ENCODE measurements at places on chromosomes 7 and 10.

GRCh38 chr10:22665329-22665728, 49.0 kb downstream of the PIP4K2A start:
- DNase-seq: no peak

DNA sequence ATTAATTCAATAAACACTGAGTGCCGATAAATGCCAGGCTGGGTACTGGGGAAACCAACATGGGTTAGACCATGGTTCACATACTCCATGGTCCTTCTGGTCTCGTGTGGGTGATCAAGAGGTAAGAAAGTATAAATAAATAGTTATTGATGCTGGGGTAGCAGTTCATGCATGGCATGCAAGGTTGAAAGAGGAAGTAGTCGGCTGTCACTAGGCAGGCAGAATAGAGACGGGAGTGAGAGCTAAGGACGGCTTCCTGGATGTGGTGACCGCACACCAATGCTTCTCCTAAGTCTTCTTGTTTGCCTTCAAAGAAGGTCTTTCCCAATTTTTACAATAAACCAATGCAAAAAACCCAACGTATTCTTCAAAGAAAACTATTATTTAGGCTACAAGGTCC, 208.6 kb downstream of the ADAM12 start:
- no peak for DNase-seq

DNA sequence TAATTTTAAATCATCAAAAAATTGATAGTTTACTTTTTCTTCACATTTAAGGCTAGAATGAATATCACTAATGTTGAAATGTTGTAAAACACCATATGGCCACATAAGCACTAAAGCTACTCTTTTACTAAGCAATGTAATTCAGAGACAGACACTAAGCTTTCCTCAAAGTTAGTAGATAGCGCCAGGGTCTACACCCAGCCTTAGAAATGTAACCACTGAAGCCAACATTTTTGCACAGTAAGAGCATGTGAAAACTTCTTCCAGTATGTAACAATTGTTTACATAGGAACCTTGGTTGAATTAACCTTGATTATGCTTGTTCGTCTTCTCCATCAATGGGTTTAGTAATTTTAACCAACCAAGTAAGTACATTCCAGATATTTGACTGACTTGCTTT, 28.4 kb upstream of the PRKG1 start:
- no peak for DNase-seq

DNA sequence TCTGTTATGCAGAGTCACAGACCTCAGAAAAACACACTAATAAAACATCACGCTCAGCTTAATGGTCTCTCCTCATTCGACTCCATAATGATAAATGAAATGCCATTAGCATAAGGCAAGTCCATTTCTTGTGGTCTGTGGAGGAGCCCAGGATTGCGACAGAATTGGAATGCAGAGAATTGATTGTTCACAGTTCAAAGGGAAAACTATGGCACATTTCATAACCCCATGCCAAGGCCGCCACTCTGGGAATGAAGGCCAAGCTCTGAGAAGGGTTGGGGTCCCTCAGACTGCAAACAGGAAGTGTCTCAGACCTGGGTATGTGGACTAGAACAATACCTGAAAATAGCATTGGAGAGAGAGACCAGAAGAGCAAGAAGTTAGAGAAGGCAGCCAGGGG, 398.9 kb downstream of the ADRA2A start:
- no peak for DNase-seq

DNA sequence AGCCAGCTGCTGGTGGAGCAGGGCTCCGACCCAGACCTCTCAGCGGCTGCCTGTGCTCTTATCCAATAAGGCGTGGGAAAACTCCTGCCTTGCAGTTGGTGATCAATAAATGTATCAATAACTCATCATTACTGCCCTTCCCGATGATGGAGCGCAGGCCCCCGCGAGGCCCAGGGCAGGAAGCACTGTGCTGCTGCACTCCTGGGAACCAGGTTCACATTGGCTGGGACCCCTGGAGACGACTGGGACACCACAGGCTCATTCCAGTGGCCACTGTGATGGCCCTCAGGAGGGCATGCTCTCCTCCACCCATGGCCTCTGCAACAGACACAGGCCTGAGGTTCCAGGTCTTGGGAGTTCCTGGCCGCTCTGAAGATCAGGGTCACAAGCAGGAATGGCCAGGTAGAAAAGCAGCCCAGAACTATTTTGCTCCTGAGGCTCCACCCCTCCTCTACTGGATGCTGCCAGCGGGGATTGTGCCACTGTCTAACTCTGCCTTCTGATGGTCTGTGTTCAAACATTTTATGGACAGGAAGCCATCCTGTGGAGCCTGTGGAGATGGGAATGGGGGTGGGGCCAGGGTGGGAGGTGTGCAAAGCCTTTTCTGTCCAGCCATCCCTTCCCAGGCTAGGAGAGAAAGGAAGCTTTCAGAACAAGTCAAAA, 287.4 kb upstream of the ZMIZ1 start:
- DNase-seq: no peak

All from progenitor cell of endocrine pancreas (in vitro differentiated cells).